Globus pallidus (tissue), 1 donor: ENCODE measurements at places on chromosomes 5 and 9.

DNA sequence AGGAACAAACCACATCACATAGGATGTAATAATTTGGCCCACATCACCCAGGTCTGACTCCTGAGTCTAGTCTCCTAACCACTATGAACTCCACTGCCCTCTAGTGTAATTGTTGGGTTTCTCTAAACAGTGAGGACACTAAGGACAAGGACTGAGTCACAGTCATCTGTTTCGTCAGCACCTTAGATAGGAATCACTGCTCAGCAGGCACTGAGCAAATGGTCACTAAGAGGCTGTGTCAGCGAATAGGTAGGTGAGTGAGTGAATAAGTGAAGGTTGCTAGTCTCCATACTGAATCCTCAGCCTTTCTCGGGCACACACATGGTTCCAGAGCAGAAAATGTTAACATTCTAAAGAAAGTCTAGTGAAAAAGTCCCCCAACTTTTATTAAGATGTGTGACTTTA is 278.6 kb downstream of the SPOCK1 start:
- DNase-seq, result no peak

- no peak for DNase-seq
These were observed 199.7 kb downstream of the ISL1 start for GRCh38 chr5:51582871-51583394.

- no peak for DNase-seq
These were observed 171.2 kb downstream of the SLC12A2 start for GRCh38 chr5:128254789-128255188.

GRCh38 chr9:133493428-133493827 is 14.5 kb upstream of the SLC2A6 start:
- DNase-seq, result no peak

DNA sequence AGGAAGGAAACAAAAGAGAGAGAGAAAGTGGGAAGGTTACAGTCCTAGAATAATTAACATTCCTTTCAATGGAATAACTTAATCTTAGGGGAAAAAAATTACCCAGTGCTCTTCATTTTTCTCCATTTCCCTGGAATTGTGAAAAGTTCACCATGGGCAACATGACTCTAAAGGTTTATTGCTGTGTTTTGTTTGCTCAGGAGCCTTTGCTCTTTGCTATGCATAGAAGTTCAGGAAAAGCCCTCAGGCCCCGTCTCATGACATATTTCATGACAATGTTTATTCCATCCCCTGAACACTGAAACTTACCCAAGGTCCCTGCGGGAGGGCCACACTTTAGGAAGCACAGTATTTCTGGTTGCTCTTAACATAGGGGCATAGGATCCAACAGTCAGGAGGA is 9.8 kb upstream of the CTSL start:
- no peak for DNase-seq

- no peak for DNase-seq
These were observed 236.6 kb upstream of the RASEF start for GRCh38 chr9:83299571-83299970.

DNA sequence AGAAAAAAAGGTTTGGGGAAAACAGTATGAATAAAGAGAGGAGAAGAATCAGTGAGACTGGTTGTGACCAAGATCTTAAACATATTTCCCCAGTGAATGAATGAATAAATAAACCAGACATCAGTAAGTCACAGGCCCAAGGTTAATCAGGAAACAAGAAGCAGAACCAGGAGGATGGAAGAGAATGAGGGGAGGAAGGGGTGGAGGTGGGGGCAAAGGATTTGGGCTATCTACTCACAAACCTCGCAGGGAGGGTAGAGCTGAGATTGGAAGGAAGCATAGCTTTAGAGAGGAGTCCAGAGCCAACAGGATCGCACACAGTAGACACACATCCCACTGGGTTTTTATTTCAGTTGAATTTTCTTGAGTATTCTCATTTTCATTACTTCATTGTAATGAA is 47.7 kb upstream of the RICTOR start:
- no peak for DNase-seq

DNA sequence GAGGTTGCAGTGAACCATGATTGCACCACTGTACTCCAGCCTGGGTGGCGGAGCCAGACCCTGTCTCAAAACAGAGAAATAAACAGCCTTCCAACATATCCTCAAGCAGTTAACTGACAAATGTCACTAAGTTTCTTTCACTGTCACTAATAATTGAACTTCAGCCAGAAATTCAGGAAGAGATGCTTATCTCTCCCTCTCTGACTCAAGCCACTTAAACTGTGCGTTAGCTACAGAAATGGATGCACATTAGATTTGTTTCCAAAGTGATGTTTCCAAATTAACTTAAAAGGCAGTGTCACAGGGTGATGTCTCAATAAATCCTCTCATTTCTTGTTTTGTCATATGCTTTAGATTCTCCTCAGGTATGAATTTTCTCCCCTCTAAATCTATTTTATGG is 164.9 kb downstream of the KDM4C start:
- DNase-seq, result no peak

DNA sequence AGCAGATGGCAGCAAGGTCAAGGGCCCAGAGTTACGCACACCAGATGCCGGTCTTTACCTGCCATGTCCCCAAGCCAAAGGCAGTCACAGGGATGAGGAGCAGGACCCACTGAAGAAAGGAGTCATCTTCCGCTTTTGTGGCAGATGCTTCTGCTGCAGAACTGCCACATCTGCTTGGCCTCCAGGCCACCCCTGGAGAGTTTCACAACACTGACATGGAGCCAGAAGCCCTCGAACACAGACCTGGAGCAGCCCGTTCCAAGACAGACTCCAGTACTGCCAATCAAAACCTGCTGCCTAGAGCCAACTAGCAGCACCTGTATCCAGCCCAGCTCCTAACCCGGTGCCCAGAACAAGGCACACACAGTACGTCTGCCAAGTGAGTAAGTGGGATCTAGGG is 1.5 kb downstream of the SURF1 start:
- DNase-seq, result no peak

- no peak for DNase-seq
These were observed 10.7 kb downstream of the PHYKPL start for GRCh38 chr5:178221853-178222252.

DNA sequence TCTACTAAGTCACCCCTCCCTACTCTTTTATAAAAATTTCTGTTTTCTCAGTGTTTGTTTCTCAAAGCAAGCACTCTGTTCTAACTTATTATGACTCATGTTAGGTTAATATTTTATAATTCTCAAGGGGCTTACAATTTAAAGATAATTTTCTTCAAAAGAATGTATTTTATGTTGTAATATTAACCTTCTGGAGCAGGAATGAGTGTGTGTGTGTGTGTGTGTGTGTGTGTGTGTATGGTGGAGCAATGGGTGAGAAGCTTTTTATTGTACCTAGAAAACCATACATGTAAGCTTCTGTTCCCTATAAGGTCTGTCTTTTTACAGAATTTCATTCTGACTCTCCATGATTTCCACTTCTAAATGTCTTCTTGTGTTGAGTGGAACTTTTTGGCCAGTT is 63.0 kb downstream of the PBX3 start:
- no peak for DNase-seq

GRCh38 chr5:157918811-157919742 is 60.1 kb upstream of the CLINT1 start:
- DNase-seq, result no peak

- DNase-seq, result no peak
These were observed 62.3 kb downstream of the TENT4A start for GRCh38 chr5:6775571-6775970.

DNA sequence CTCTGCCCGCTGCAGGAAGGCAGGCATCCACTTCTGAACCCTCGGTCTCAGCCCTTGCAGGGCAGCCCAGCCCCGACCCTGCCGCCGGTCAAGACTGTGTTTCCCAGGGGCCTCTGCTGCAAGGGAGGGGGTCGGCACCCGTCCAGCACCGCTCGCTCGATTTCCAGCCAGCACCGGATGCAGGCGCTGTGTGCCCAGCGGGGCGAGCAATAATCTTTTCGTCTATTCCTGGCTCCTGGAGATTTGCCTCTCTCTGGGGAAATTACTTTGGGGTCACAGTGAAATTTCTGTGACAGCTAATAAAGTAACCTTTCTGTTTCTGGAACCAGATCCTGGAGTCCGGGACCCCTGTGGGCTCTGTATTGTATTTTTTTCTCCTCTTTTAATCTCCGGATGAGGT is 155.3 kb downstream of the COL23A1 start:
- DNase-seq, result peak; percentile 29

GRCh38 chr5:26553079-26553478 is 485.3 kb downstream of the CDH9 start:
- no peak for DNase-seq

GRCh38 chr5:115435778-115436712 is 108.5 kb downstream of the FEM1C start:
- DNase-seq, result no peak

GRCh38 chr5:65390208-65390607 is 91.5 kb downstream of the ADAMTS6 start:
- no peak for DNase-seq

DNA sequence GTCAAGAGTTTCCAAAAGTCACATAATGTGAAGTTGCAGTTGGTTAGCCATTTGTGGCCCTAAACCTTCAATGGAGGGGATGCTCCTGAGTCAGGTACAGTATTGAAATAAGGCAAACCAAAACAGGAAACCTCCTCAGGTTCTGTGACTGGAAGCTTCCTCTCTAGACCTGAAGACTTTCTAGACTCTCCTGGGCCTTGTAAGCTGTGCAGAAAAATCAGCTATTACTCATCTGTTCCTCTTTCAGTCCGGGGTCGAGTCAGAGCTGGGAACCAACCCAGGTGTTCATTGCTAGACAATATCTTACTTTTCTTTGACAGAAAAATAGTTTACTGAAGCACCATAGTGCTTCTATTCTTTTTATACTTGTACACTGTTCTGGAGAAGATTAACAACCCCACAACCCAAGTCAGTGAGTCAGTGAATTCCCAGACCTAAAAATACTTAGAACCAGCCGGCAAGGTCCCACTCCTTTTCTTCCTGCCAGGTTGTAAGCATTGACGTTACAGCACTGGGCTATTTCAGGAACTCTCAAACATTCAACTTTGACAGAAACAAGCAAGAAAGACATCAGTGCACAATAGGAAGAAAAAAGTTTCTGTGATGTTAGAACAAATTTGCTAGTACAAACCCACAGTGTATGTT is 47.3 kb downstream of the FSTL4 start:
- DNase-seq, result no peak

DNA sequence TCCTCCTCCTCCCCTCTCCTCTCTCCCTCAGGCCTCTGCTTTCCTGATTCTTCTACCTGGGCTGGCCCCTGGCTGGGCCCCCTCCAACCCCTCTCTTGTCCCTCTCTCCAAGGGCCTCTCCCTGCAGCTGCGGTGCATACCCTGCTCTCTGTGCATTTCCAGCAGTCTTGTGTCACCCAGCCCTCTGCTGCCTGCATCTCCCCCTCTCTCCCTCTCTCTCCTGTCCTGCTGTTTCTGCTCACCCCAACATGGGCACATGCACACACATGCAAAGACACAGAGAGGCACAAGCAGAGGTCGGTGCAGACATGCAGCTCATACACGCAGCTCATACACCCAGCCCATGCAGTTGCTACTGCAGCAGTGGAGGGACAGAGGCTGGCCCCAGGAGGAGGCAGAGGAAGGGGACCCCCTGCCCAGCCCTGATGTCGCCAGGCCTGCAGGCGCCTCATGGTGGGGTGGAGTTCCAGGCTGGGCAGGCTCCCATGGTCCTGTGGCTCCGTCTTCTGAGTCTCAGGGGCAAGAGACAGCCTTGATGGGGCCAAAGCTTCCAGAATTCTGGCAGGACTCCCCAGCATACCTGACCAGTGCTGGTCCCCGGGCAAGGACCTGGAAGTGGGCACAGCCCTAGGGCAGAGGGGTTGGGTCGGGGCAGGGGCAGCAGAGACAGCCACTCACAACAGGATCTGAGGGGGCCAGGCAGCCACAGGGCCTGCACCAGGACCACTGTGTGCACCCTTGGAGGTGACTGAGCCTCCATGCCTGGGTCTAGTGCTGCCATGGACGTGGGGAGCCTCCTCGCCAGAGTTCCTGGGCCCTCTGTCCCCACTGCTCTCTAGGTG is 216.9 kb downstream of the C9orf50 start:
- DNase-seq, result no peak

DNA sequence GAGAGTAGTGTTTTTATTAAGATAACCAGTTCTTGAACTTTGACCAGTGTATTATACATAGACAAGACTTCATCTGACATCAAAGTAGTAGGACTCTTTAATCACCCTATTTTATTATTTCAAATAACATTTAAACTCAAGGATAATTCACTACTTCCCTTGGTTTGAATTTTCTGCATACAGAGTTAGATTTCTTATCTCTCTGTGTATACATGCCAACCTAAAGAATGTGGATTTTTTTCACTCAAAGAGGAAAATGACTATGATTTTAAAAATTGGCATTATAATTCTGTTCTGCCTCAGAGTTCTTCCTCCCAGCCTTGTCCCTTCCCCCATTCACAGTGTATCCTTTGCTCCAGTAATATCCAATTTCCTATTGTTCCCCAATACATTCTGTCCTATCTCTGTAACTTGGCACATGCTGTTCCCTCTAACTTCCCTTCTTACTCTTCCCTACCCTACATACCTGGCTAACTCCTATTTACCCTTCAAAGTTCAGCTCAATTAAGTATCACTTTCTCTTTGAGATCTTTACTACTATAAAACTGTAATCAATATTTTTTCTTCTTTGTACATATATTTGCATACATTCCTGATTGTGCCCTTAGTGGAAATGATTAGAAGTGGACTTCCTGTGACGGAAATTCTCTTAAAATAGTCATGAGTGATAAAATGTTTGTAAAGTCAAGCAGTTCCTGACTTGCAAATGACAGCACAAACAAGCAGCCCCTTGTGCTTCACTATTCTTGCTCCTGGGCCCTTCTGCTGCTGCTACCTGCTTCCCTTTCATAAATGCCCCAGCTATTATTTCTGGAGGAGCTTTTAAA is 38.1 kb upstream of the DENND4C start:
- no peak for DNase-seq

GRCh38 chr5:171391996-171392577 is 4.4 kb downstream of the NPM1 start:
- DNase-seq, result no peak

GRCh38 chr5:104178829-104179456 is 616.4 kb upstream of the NUDT12 start:
- peak; percentile 66 for DNase-seq

- no peak for DNase-seq
These were observed 262.9 kb downstream of the SEMA5A start for GRCh38 chr5:9283021-9283420.
